ENCODE measurements at places on chromosomes 1 and 21. TPM values are rescaled to one million over a fixed set of nuclear protein-coding genes. Genes with fewer than 3 reads are reported as not detected.

DNA sequence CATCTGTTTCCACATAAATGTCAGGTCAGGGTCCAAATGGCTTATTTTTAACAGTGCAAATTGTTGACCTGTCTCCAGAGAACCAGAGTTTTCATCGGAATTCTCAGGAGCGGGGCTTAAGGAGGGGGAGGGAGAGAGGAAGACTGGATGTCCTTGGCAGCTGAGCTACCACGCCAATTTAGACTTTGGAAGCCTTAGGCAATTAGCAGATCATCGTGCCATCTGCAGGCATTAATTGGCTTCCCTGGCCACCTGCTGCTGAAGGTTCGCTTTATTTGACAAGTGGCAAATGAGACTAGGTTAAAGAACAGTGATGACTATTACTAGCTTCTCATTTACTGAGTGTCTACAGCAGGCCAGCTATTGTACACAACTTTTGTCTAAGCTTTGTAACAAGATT is 43.7 kb downstream of the HLX start:
- H3K4me3 ChIP-seq: no peak overlapping the region
- no peak for DNase-seq
- H3K27me3 ChIP-seq: no peaks in the 10 kb centered on the region
- no peaks in the 10 kb centered on the region for H3K4me1 ChIP-seq
- H3K27ac ChIP-seq: no peak overlapping the region
- no peaks in the 10 kb centered on the region for H3K36me3 ChIP-seq

RHBG gene
- not detected for total RNA-seq

OR2T2 gene
- total RNA-seq: not detected

DNA sequence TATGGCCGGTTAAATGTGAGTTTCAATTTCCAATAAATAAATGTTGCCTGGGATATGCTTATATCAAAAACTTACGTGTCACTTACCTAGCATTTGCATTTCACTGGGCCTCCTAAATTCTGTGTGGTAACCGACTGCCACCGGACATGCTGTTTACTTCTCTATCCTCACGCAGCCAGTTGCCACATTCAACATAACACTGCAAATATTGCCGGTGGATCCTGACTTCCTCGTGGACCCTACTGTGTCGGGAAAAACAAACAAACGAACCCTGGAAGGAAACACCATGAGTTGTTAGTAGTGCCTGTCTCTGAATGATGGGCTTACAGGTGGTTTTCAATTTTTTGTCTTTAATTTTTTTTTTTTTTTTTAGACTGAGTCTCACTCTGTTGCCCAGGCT is 54.1 kb downstream of the RIPK4 start:
- no peaks in the 10 kb centered on the region for H3K36me3 ChIP-seq
- no peaks in the 10 kb centered on the region for H3K27me3 ChIP-seq
- H3K4me1 ChIP-seq: peaks cover 3% of the 10 kb centered on the region
- DNase-seq: no peak
- H3K4me3 ChIP-seq: no peak overlapping the region

GRCh38 chr1:106233511-106233910 is 823.0 kb upstream of the PRMT6 start:
- H3K27ac ChIP-seq: no peak overlapping the region
- H3K4me3 ChIP-seq: no peak overlapping the region
- DNase-seq: no peak
- no peaks in the 10 kb centered on the region for H3K27me3 ChIP-seq
- H3K4me1 ChIP-seq: no peaks in the 10 kb centered on the region

HAO2 gene
- not detected for total RNA-seq

SVBP gene
- 31.5 TPM for total RNA-seq

DNA sequence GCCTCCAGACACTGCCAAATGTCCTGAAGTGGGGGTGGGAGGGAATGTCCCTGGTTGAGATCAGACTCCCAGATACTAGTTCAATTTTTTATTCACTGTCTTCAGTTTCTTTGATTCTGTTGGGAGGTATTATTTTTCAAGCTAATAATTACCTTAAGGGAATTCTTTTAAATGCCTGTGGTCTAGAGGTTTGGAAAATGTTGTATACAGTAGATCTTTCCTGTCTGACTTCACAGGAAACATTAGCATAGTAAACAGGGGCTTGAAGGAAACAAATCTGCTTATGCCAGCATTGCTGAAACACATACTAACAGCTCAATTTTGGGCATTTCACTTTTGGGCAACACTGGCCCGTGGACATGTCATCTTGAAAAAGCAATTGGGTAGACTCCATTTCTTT is 84.3 kb upstream of the HP1BP3 start:
- DNase-seq: no peak
- no peaks in the 10 kb centered on the region for H3K27me3 ChIP-seq
- no peak overlapping the region for H3K27ac ChIP-seq
- H3K36me3 ChIP-seq: no peaks in the 10 kb centered on the region
- H3K4me3 ChIP-seq: no peak overlapping the region

GRCh38 chr1:148334339-148335130 is 148.6 kb downstream of the PPIAL4G start:
- H3K27me3 ChIP-seq: no peaks in the 10 kb centered on the region
- H3K36me3 ChIP-seq: no peaks in the 10 kb centered on the region
- H3K27ac ChIP-seq: peak overlapping the region; percentile 93
- peak overlapping the region; percentile 51 for H3K4me3 ChIP-seq
- no peaks in the 10 kb centered on the region for H3K4me1 ChIP-seq

DNA sequence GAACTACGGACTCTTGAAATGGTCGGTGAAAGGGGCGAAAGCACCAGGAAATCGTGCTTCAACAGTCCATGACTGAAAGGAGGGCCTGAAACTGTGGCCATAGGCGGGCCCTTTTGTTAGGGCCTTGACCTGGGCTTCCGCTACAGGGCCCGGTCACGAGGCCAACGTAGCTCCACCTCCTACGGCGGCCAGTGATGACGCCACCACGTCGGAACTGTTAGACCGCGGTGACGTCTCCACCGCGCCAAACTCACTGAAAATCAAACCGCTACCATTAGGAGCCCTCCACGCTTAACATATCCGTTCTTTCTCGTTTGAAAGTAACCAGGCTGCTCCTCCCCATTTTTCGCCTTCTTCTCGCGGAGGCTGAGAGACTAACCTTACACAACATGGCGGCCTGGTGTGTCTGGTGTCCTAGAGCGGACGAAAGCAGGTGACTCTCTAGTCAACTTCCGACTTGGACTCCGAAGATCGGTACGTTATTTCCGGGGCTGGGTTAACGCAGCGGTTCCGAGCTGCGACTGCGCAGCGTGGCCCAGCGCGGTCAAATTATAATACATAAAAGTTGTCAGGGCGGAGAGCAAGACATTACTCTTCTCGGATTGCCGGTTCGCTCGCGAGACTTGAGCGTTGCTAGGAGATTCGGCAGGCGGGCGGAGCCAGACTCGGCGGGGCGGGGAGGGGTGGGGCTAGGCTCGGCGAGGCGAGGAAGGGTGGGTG is 371 bp upstream of the CACYBP start:
- DNase-seq: peak; percentile 98
- no peaks in the 10 kb centered on the region for H3K4me1 ChIP-seq
- no peaks in the 10 kb centered on the region for H3K36me3 ChIP-seq
- peak overlapping the region; percentile 86 for H3K4me3 ChIP-seq
- H3K27ac ChIP-seq: peak overlapping the region; percentile 99

DNA sequence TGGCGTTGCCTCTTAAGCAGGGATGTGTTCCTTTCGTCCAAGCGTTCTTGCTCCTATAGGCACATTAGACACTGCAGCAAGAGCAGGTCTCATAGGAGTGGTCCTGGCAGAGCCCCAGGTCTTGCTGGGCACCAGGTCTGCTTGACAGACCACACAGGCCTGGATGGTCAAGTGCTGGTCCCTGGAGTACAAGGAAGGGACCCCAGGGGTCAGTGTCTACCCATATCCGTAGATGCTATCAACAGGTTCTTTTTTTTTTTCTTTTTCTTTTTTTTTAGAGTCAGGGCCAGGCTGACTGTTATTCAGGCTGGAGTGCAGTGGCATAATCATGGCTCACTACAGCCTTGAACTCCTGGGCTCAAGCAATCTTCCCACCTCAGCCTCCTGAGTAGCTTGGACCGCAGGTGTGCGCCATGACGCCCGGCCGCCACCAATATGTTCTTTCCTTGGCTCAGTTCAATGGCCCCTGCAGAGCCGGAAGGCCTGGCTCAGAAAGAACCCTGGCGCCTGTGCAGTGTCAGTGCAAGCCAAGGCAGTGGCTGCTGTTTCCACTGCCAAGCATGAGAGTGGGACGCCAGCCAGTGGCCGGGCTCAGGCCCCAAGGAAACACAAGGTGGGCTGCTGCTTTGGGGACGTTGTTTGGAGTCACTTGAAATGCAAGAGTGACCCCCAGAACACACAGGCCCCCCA is 10.0 kb upstream of the TNFRSF8 start:
- H3K27me3 ChIP-seq: no peaks in the 10 kb centered on the region
- H3K4me1 ChIP-seq: no peaks in the 10 kb centered on the region
- DNase-seq: peak; percentile 19
- no peak overlapping the region for H3K27ac ChIP-seq
- H3K4me3 ChIP-seq: no peak overlapping the region

Data from breast epithelium (tissue), 4 donors.